ENCODE measurements at places on chromosomes 1 and 21.

- DNase-seq = no peak
These were observed 78.9 kb downstream of the CLEC20A start for GRCh38 chr1:178417858-178418257.

- DNase-seq = no peak
These were observed 26.6 kb downstream of the FAM78B start for GRCh38 chr1:166140251-166140650.

- DNase-seq = no peak
These were observed 12.3 kb downstream of the ERO1B start for GRCh38 chr1:236269439-236269838.

DNA sequence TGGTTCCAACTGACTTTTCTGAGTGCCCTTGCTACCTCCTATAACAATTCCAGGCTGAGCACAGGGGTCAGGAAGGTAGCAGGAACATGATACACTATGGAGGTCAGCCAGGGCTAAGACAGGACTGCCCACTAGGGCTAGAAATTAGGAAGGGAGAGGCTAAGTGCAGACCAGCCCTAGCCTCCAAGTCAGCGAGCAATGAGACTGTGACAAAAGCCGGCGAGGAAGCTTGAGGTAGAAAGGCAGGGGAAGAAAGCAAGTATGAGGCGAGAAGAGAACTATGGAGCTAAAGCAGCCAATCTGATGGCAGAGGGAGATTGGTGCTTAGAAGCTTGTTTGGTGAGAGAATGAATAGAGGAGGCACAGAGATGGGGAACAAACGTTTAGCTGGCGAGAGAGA is 4.7 kb downstream of the UROD start:
- no peak for DNase-seq

DNA sequence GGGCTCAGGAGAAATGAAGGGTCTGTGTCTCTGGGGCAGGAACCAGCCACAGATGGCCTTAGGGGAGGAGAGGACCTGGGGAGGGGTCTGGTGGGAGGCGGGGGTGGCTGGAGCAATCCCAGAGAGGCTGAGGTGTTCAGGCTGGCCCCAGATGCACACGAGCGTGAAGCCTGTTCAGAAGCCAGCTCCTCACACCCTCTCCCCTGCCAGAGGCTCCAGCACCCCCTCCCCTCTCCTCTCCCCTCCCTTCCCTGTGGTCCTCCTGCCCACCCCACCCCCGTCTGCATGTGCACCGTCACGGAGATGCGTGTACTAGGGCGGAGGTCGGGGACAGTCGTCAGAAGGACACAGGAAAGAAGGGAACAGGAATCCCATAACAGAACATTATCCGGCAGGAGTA is 115.0 kb upstream of the COL6A1 start:
- DNase-seq = no peak

All from activated CD8-positive, alpha-beta memory T cell treated with anti-CD3 and anti-CD28 coated beads for 4 hours (primary cell).